ENCODE measurements at places on chromosomes 11 and 22.

DNA sequence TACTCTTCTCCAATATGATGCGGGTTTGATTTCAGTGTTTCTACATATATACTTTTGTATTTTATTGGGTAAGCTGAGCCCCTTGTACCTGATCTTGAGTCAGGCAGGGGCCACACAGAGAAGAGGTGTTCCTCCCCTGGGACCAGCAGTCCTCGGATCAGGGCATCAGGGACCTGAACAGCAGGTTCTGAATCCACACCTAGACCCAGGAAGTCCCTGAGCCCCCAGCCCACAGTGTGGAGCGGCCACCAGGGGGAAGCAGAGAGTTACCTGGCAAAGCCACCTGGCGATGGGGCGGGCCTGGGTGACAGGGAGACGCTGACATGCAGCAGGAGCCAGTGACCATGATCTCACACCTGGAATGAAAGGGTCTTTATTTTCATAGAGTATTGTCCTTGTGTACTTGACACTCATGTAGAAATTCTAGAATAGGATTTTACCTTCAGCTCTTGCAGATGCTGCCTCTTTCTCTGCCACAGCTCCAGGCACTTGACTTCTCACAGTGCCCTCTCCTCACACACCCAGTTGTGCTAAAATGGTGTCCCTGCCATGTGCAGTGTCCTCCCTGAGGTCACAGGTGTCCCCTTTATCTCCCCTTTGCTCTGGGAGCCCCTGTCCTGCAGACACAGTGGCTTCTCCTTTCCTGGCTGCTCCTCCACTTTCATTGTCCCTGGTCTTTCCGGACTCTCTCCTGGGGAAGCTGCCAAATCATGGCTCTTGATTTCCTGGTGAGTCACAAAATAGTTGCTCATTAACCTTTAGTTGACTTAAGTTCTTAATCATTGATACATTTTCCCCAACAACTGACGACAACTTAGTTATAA lies 48.5 kb downstream of the GGTLC2 start:
- peak; percentile 83 for DNase-seq

GRCh38 chr11:59767225-59767611 lies 12.0 kb downstream of the STX3 start:
- no peak for DNase-seq

- DNase-seq, result no peak
These were observed 123.8 kb downstream of the WT1 start for GRCh38 chr11:32311346-32312065.

DNA sequence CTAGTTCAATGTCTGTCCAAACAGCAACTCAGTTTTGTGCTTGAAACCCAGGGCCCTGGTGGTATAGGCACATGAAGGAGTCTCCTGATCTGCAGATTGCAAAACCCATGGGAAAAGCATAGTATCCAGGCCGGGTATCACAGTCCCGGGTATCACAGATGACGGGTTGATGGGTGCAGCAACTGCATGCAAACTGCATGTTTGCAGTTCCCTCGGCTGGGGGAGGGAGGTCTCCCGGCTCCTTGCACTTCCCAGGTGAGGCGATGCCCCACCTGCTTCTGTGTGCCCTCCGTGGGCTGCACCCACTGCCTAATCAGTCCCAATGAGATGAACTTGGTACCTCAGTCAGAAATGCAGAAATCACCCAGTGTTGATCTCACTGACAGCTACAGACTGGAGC lies 53.9 kb downstream of the KCNQ1 start:
- DNase-seq, result no peak

DNA sequence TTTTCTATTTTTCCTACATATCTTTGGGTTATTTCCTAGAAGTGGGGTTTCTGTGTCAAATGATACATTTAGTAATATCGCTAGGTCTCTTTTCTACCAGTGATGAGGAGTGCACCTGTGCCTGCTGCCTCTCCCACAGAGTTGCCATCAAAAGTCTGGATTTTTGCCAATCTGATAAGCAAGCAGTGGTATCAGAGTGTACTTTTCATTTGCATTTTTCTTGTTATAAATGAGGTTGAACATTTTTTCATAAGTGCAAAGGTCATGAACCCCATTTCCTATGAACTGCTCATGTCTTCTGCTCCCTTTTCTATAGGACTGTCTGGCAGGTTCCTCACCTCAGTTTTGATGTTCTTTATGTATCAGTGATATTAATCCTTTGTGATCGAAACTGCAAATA lies 1.7 kb downstream of the TRPM5 start:
- no peak for DNase-seq

Measured in HAP-1 (cell line).